Activated naive CD4-positive, alpha-beta T cell treated with Interleukin-2 at 50 U/mL for 16 hours (primary cell): ENCODE measurements at places on chromosomes 1 and 21.

DNA sequence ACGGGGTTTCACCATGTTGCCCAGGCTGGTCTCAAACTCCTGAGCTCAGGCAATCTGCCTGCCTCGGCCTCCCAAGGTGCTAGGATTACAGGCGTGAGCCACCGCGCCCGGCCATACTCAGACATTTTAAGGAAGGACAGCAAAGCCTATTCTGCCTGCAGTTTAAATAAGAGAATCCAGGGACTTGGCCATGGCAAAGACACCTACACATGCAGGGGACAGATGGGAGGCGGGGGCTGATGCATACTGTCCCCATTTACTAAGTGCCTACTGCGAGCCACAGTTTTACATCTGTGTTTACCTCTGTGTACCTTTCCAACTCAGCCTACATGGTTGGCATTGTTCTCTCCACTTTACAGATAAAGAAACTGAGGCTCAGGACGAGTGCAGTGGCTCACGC lies 25.4 kb downstream of the LDLRAD2 start:
- DNase-seq = no peak

DNA sequence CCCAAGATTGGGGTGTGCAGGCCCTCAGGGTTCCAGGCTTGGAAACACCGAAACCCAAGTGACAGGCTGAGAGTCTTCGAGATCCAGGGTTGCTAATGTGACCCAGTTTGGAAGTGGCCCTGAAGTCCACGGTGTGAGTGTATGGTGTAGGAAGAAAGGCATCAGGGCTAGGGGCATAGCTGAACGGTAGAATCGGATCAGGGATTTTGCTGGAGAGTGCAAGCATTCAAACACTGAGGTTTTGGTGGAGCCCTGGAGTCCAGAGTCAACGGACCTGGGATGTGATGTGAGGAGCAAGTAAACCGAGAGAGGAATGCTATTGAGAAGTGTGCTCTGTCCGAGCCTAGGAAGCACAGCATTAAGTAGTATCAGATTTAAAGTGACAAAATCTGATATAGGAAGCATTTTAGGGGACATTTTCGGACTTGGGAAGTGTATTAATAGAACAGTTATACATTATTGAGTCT lies 958 bp downstream of the NFYC start:
- DNase-seq = no peak

- no peak for DNase-seq
Measured at GRCh38 chr1:64701886-64702285, 43.0 kb upstream of the RAVER2 start.

- DNase-seq = peak; percentile 78
Measured at GRCh38 chr21:45292399-45293219, 4.9 kb upstream of the POFUT2 start.

GRCh38 chr1:20742671-20743070 lies 10.2 kb upstream of the SH2D5 start:
- DNase-seq = no peak

DNA sequence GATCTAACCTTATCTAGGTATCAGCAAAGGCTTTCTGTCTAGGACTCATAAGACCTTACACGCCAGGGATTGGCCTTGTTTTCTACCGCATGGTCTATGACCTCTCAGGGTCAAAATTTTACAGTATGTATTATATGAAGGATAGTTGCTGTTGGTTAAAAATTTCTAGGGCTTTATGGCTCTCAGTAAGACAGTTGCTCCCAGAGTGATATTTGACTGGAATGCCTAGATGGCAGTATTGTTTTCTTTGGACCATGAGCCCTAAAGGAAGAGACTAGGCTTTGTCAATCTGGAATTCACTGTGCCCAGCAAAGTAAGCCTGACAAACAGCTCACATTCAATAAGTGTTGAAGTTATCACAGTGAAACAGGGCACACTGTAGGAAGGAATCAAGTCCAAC lies 37.6 kb downstream of the C1orf87 start:
- no peak for DNase-seq

- DNase-seq = no peak
Measured at GRCh38 chr1:11541956-11542355, 63.0 kb downstream of the DISP3 start.

DNA sequence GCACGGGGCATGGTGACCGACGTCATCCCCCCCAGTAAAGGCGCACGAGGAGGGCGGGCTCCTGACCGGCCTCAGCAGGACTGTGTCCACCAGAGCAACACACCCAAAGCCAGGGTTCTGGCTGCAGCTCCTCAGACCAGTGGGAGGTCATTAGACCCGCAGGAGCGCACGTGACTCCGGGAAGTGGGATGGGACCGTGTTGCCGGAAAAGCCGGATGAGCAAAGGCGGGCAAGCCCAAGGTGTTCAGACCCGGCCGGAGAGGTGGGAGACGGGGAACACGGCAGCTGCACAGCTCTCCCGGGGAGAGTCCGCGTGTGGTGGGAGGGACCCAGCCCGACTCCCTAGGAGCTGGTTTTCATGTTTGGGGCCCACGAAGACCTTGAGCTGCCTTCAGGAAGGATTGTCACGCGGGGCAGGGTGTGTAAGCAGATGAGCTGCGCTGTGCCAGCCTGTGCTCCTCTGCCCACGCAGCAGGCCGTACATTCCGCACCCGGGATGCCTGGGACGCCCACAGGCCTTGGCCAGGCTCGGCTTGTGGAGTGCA lies 20.6 kb upstream of the TRAPPC10 start:
- no peak for DNase-seq
